Putamen (tissue), 1 donor: ENCODE measurements at places on chromosomes 2 and 18.

GRCh38 chr2:81437456-81438000 is 1133.0 kb upstream of the LRRTM1 start:
- DNase-seq: no peak

DNA sequence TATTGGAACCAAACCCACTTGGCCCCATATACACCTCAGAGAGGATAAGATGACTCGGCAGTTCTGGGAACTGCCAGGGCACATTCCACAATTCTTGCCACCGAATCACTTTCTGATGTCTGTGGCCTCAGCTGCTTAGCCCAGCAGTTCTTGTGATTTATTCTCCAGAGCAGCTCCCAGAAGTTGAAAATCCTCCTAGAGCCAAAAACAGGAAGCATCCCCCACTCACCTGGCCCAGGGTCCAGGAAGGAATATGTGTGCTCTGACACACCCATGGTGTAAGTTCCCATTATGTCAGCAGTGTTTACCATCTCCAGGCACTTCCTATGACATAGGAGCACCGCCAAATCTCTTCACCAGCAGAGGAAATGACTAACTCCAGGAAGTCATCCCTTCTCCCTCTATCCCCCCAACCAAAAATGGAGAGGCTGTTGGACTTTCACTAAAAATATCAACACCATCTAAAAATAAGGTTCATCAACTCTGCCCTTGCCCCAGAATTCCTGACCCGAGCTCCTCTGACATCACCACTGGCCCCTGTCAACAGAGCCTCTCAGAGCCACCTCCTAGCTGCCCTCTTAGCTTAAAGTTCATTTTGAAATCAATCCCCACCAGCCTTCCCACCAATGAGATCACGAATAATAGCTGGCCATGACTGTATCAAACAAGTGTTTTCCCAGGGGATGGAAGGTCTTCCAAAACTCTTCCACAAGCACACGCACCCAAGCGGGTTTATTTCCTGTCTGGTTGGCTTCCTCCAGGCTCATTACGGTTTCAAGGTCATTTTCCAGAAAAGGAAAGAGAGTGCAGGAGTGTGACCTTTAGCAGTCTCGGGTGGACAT is 223.1 kb upstream of the PARD3B start:
- no peak for DNase-seq

GRCh38 chr2:170679607-170680079 is 35.5 kb upstream of the SP5 start:
- DNase-seq: no peak

GRCh38 chr18:34592961-34593382 is 117.1 kb upstream of the DTNA start:
- DNase-seq: peak; percentile 52

DNA sequence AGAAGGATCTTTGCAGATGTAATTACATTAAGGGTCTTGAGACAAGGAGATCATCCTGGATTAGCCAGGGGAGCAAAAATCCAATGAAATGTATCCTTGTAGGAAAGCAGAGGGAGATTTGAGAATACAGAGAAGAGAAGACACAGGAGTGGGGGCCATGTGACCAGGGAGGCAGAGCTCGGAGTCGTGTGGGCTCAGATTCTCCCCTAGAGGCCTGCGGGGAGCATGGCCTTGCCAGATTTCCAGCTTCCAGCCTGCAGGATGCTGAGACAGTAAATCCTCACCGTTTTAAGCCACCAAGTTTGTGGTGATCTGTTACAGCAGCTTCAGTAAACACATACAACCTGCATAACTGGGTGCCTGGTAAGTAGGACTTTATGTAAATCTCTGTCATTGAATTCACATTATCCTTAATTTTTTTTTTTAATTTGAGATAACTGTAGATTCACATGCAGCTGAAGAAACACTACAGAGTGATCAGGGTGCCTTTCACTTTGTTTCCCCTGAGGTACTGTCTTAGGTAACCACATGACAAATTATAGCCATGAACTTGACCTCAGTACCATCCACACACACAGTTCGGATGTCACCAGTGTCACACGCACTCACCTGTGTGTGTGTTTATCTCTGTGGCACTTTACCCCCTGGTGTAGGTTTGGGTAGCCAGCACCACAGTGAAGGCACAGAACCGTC is 138.4 kb upstream of the HDAC4 start:
- no peak for DNase-seq

DNA sequence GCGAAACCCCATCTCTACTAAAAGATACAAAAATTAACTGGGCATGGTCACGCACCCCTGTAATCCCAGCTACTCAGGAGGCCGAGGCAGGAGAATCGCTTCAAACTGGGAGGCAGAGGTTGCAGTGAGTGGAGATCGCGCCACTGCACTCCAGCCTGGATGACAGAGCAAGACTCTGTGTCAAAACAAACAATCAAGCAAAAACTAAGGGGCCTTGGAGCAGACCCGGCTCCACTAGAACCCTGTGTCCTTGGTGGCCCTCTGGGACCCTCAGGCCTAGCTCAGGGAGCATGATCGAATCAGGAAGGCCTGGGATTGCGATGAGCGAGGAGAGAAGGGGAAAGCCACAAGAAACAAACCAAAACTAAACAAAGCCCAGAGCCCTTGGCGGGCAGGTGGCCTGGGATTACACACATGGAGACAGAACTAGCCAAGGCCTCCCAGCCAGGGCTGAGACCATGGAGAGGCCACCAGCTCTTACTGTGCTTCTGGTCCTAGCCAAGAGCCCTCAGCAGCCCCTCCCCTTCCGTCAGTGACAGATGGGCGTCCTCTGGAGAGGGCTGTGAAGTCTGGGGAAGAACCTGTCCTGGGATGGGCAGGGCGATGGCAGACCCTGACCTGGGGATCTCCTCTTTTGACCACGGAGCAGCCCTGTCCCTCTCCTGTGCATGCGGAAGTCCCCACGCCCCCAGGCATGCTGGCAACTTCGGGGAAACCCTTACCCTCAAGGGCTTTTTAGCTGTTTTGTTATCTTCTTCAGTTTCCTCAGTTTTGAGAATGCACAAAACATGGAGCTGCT is 27.4 kb upstream of the CATIP start:
- no peak for DNase-seq

DNA sequence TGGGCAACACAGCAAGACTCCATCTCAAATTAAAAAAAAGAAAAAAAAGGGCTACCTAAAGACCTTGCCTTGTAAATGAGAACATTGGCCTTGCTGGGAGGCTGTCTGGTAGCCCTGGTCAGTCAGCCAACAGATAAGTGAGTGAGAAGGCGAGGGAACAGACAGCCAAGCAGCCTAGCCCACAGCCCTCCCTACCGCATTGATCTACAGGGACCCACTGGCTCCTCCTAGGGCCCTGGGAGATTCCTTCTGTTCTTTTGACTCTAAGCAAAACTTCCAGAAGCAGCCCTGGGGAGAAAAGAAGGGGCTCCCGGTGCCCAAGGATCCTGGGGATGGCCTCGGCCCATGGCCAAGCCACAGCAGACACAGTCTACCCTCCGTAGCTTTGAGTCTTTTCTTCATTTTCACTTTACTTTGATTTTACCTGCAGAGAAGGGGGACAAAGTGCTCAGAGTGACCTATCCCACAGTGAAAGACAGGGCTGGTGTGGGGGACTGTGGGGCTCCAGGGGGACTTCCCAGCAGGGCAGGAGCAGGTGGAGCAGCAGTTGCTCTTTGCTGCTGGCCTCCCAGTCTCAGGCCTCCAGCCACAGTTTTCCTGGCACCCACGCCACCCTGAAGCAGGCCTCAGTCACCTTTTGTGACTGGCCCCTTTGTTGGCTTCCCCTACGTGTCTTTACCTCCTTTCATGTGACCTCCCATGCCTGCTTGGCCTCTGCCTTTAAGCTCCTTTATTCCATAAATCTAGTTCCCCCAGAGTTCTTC is 5.1 kb downstream of the CEP68 start:
- DNase-seq: no peak

GRCh38 chr2:107412209-107412904 is 414.3 kb upstream of the RGPD4 start:
- no peak for DNase-seq

DNA sequence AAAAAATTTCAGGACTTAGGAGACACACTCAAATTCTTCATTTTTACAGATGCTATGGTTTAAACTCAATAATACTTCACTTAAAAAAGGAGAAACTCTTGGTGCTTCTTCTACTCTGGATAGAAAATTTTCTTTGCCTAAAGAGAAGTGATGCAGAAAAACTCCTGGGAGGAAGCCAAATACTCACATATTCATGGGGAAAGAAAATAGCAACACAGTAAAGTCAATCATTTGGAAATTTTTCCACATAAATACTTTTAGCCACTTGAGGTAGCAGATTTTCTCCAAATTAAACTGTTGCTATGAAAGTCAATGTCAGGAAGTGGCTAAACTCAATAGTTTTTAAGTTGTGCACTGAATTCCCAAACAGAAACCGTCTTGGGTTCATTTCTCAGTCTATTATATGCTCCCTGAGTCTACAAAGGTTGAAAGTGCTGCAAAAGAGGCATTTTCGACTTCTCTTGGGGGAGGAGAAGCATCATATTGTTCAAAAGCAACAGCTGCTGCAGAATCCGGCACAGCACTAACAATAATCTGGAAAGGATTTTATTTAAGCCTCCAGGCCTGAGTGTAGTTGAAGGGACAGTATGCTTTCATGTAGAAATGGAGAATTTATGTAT is 81.1 kb downstream of the UPP2 start:
- DNase-seq: no peak

DNA sequence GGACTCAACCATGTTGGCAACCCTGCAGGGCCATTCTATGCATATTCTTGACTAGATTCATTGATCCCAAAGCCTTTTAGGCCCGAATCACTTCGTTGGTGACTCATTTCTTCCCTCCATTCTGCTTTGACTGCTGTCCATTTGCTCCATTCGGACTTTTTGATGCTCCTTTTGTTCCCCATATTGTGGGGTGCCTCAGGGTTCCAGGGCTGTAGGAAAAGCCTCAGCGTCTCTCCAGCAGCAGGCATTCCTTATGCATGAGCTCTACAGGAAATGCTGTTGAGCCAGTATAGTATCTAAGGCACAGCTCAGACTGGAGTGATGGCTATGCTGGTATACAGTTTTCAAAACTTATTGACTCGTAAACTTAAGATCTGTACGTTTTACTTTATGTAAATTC is 292.6 kb downstream of the PRKCE start:
- no peak for DNase-seq

GRCh38 chr2:132703396-132703795 is 33.4 kb upstream of the LYPD1 start:
- DNase-seq: no peak

- no peak for DNase-seq
These were observed 54.9 kb downstream of the NUP35 start for GRCh38 chr2:183179156-183179555.

DNA sequence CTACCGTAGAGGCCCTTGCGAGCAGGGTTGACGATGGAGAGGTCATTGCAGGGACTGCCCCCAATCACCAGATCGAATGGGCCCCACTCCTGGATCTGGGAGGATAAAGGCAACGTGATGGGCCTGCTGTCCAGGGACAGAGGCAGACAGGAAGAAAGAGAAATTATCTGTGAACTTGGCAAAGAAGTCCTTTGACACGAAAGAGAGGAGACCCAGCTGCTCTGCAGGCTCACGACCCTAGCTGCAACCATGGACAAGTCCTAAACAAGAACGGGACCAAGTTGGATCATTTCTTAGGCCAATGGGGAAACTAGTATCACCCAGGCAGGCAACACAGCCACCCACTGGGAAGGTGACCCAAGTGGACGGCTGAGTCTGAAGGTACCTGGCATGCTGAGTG is 72.3 kb upstream of the POMC start:
- DNase-seq: no peak

DNA sequence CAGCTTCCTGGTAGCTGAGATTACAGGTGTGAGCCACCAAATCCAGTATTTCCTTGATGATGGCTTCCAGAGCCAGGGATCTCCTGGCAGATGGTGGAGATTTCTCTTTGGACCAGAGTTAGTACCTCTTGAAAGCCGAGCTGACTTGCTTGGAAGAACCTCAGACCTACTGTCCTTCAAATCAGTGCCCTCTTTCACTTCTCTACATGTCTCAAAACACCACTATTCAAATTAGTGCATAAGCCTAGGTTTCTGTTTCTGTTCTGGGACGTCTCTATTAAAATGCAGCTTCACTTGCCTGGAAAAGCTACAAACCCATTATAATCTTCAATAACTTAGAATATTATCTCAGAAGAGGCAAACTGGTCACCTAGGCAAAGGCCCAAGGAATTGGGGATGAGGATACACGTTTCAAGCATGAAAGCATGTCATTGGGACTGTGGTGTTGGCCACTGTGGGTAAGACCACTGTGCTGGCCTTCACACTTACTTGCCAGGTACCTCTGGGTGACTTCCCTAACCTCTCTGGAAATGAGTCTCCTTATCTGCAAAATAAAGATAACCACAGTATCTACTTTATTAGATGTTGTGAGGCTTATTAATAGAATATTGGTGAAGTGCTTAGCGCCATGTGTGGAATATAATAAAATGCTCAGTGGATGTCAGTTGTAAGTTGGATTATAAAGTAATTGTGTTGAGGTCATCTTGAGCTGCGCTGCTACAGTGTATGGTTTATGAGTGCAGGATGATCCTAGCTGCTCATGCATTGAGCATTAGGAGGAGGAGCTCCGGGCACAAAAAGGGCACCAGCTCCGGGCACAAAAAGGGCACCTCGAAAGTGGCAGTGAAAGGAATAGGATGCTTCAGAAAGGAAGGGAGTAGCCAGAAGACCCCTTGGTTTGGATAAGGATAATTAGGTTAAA is 84.5 kb downstream of the DOCK10 start:
- no peak for DNase-seq

DNA sequence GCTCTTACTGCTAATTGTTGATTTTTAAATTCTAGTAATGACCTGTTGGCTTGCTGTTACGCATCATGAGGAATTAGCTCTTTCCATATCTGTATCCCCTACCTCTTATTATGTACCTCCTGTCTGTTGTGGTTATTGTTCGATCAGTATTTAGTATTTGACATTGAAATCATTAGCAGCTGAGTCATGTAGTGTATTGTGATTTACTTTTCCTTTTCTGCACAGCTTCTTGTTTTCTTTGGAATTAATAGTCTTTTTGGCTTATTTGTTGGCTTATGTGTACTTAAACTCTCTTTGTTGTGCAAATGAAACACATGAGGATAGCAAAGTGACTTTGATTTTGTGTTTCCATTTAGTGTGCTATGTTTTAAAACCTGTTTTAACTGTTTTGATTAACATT is 4.3 kb downstream of the EPB41L5 start:
- DNase-seq: no peak

GRCh38 chr2:33040541-33040940 is 93.8 kb downstream of the LTBP1 start:
- no peak for DNase-seq

DNA sequence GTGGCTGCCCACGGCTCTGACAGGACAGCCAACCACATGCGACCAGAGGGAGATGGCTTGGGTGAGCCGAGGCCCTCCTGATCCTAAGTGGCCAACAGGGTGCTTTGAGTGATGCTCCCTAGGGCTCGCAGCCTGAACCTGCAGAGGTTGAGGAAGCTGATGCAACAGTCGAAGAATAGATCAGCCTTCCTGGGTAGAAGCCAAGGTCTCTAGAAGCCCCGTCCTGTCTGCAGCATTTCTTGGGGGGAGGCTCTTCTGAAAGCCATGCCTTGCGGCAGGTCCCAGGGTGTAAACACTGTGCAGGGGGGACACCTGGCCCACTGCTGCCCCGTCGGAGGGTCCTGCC is 136.4 kb downstream of the HDAC4 start:
- DNase-seq: no peak

DNA sequence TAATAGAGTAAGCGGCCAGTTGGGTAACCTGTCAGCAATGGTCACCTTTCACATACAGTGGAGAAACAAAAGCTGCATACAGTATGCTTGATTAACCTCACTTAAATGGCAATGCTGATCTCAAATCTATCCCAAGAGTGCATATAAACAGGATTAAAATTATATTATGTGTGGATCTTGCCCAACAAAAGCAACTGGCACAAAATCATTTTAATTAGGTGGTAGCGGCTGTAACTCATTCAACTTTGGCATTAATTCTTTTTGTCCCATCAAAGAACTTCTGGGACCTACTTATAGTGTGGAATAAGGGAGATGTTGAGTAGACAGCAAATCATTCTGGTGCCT is 167.8 kb upstream of the VRK2 start:
- DNase-seq: no peak
